ENCODE measurements at places on chromosomes 4 and X.

- DNase-seq, result peak; percentile 10
Measured at GRCh38 chrX:53440621-53441517, 6.7 kb upstream of the HSD17B10 start.

GRCh38 chrX:68571610-68572311 is 72.9 kb downstream of the YIPF6 start:
- peak; percentile 23 for DNase-seq

- peak; percentile 73 for DNase-seq
Measured at GRCh38 chr4:126777649-126778048, 855.1 kb upstream of the INTU start.

GRCh38 chrX:142084611-142085010 is 120.5 kb downstream of the MAGEC2 start:
- DNase-seq, result no peak

DNA sequence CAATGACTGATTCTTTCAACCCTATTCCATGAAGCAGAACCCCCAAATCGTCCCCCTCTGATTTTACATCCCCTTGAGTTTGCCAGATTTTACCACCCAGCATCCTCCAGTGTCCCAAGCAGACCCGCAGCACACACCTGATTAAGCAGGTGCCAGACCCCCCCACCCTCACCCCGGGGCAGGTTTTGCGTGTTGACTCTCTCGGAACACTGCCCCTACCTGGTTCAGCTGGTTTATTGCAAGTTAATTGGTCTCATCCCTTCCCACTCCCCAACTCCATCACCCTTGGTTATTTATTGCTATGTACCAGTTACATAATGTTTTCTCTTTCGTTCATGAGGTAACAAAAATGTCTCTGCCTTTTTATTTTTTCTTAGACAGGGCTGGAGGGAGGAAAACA is 258.4 kb downstream of the BCOR start:
- no peak for DNase-seq

- no peak for DNase-seq
Measured at GRCh38 chr4:66956852-66957251, 588.5 kb downstream of the CENPC start.

DNA sequence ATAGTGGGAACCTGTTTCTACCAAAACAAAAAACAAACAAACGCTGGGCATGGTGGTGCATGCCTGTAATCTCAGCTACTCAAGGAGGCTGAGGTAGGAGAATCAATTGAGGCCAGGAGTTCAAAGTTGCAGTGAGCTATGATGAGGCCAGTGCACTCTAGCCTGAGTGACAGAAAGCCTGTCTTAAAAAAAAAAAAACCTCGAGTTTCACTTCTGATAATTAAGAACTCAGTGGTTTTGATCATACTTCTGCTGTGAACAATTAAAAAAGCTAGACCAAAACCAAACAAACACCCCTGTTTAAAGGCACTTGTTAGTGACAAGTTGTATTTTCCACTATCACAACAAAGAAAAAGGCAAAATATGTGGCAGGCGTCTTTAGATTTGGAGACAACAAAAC is 15.0 kb upstream of the UBE2D3 start:
- no peak for DNase-seq

- DNase-seq, result no peak
Measured at GRCh38 chrX:39016556-39016955, 215.3 kb downstream of the MID1IP1 start.

DNA sequence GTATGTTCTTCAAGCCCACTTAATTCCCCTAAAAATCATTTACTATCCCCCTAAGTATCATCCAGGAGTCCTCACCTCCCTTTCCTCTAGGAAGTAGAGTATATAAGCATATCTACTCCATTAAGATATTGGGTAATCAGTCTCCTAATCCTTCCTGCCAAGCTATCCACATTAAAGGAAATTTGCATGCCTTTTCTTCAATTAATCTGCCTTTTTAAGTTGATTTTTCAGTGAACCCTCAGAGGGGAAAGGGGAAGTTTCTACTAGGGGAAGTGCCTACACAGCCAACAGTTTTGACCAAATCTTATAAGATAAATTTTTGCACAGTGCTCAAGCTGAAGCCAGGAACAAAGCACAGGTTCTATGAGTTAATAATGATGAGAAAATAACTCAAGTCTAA is 222.8 kb downstream of the NLGN4X start:
- DNase-seq, result no peak

DNA sequence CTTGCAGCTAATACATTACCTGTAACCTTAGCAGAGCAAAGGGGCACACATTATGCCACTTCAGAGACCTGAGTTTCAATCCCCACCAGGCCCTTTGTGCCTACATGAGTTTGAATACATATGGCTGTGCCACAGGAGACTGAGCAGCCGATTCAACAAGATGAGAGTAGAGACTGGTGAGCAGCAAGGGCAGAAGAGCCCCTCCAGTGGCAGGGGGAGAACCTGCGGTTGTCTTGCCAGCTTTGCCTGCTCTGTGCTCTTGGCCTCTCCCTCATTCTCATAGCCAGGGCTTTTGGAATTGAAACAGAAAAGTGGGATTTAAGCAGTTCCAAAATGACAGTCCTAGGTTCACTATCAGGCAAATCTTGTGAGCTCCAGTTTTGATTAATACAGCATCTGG is 52.3 kb upstream of the CLNK start:
- DNase-seq, result no peak

- no peak for DNase-seq
Measured at GRCh38 chr4:41418444-41418843, 119.5 kb upstream of the LIMCH1 start.

GRCh38 chr4:8866828-8867623 is 4.6 kb downstream of the HMX1 start:
- DNase-seq, result no peak

GRCh38 chr4:104470770-104471169 is 23.9 kb downstream of the CXXC4 start:
- DNase-seq, result no peak

GRCh38 chr4:68859655-68860054 is 43.9 kb downstream of the UGT2B10 start:
- DNase-seq, result no peak

DNA sequence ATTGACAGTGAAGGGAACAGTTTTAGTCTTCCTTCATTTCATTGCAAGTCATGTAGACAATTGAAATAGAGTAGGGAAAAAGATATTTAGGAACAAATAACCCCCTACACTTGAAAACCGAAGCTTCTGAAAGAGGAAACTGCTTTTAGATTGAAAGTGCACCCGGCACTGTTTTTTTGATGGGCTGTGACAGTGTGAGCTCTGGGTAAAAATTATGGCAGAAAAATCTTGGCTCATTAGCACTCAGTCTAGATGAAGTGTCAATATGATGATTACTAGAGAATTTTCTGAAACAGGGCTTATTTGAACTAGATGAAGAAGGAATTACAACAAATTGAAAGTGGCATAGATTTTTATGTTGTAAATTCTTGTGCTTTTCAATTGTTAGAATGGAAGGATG is 1132.4 kb downstream of the RAPGEF2 start:
- no peak for DNase-seq

- DNase-seq, result no peak
Measured at GRCh38 chr4:184818216-184818564, 7.6 kb downstream of the ACSL1 start.

DNA sequence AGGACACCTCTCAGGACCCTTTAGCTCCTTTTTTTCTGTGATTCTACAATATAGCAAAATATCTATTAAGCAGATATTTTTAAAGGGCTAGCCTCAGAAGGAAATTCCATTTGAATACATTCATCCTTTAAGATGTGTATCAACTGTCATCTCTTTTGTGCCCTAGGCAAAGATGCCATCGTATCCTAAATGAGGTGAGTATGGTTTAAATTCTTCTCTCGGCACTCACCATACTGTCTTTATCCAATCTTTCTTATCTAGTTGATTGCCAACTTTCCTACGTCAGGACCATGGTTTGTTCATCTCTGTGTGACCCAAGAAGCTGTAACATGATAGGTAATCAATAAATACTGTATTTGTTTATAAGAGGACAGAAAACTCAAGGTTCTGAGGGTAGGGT is 176.0 kb downstream of the LDB2 start:
- no peak for DNase-seq

DNA sequence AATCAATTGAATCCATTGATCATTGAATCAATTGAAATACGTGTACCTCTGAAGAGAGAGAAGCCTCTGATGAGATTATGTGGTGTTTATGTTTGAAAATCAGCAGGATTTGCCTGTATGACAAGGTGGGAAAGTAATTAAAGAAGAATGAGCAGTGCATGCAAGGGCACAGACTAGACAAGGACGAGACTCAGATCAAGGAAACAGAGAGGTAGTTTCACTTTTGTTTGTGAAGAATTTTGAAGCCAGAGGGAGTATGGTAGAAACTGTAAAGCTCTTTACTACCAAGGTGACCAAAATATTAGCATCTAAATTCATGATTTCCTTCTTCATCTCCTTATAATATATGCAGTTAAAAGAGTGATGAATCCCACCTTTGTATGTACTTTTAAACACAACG is 1830.0 kb upstream of the IGFBP7 start:
- DNase-seq, result no peak

DNA sequence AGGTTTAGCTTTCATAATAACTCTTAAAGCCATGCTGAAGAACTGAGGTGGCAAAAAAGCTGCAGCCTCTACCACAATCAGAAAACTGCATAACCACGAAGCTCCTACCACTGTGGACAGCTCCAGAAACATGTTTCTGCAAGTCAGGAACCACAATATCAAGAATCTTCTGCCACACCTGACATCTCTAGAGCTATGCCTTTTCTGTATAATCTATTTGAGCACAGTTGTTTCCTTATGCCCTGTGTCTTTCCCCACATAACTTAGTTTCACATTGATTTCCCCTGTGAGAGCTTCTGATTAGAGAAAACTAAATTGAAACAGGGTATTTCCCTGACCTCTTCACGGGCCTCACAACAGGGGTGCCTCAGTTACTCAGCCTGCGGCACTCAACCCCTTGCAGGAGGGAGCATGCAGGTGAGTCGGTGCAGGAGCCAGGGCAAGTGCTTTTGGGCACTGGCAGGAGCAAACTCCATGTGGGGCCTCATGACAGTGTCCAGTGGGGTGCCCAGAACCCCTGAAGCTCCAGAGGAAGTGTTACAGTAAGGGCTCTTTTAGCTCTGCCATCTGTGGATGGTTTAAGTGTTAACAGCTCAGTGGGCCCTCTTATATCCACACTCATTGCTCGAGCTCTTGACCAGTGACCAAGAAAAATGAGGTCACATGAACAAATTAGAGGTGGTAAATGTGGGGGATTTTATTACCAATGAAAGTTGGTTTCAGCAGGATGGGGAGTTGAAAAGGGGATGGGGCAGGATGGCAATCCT is 132.8 kb upstream of the BMP3 start:
- DNase-seq, result no peak

DNA sequence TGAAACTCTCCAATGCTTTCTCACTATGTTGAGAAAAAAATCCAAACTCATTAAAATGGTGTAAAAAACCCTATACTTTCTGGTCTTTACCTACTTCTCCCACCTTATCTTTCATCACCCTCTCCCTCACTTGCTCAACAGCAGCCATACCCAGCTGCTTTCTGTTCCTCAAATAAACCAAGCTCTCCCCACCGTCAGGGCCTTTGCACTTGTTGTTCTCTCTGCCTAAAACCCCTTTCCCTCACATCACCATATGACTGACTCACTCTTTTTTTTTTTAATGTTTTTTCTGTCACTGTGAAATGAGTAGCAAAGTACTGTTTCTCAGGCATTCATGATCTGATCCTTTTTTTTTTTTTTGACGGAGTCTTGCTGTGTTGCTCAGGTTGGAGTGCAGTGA is 122.3 kb upstream of the TMEM164 start:
- no peak for DNase-seq

GRCh38 chrX:81662381-81662780 is 460.5 kb downstream of the SH3BGRL start:
- no peak for DNase-seq

DNA sequence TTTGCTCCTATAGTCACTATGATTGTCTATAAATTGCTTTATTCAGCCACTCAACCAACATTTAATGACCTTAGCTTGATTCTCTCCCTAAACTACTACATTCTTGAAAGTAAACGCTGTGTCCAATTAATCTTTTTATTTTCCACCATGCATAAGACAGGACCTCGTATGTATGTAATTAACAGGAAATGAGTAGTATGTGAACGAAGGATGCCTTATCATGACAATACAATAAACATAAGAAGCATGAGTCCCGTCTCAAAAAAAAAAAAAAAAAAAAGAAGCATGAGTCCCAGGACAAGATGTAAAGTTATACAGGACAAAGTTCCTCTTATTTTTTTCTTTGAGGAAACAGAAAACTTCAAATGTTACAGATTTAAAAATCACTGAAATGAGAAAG is 92.5 kb downstream of the PPP3CA start:
- no peak for DNase-seq

GRCh38 chr4:98510757-98511517 is 147.5 kb downstream of the TSPAN5 start:
- peak; percentile 62 for DNase-seq

GRCh38 chrX:37553476-37553875 is 18.0 kb upstream of the LANCL3 start:
- no peak for DNase-seq

- no peak for DNase-seq
Measured at GRCh38 chrX:133185938-133186337, 32.2 kb downstream of the TFDP3 start.

DNA sequence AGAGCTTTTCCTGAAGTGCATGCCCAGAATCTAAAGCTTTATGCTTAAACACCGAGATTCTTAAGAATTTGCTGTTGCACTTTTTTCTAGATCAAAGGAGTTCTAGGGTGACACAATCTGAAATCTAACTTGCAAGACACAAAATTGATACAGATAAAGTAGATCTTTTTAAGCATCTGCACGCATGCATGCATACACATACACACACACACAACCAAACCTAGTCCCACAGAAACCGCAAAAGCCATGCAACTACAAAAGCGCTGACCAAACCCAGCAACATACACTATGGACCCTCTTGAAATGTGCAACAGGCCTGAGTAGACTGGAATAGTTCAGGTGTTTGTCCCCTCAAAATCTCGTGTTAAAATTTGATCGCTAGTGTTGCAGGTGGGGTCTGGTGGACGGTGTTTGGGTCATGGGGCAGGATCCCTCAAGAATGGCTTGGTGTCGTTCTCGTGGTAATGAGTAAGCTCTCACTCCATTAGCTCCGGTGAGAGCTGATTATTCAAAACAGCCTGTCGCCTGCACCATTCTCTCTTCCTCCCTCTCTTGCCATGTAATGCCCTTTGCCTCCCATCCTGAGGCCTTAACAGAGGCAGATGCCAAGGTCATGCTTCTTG is 52.7 kb downstream of the IRF2 start:
- no peak for DNase-seq

DNA sequence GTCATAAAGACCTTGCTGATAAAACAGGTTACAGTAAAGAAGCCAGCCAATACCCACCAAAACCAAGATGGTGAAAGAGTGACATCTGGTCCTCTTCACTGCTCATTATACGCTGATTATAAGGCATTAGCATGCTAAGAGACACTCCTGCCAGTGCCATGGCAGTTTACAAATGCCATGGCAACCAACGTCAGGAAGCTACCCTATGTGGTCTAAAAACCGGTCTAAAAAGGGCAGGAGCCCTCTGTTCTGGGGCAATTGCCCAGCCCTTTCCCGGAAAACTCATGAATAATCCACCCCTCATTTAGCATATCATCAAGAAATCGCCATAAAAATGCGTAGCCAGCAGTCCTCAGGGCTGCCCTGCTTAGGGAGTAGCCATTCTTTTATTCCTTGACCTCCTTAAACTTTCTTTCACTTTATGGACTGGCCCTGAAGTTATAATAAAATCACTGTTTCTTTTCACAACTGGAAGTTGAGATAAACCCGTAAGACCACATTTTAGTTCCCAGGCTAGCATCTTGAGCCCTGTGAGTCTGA is 260.5 kb upstream of the FAT1 start:
- no peak for DNase-seq

- no peak for DNase-seq
Measured at GRCh38 chr4:76339364-76339763, 32.8 kb downstream of the STBD1 start.

Data from HS-5 (cell line).